ENCODE measurements at places on chromosomes 12 and 14. TPM values are rescaled to one million over a fixed set of nuclear protein-coding genes. Genes with fewer than 3 reads are reported as not detected.

- DNase-seq, result no peak
Measured at GRCh38 chr14:33062476-33062875, 123.8 kb downstream of the NPAS3 start.

PRR4 gene
- polyA plus RNA-seq, result 6.1 TPM

ST8SIA1 gene
- polyA plus RNA-seq, result 4.4 TPM

DNA sequence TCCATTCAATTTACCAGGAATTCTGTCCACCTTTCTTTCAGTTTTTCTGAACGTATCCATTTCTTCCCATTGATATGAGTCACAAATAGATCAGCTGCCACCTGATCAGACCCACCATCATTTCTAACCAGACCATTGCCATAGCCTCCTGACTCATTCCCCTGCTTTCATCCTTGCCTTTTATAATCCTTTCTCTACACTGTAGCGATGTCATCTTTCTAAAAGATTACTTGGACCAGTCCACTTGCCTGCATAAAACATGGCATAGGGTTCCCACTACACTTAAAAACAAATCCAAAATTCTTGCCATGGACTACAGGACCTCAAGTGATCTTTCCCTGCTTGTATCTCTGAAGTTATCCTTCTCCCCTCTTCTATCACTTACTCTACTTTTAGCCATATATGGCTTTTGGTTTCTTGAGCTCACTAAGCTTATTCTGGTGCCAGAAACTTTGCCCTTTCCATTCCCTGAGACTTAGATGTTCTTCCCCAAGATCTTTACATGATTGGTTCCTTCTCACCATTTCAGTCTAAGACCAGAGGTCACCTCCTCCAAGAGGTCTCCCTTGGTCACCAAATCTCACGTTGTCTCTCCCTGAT, 149.5 kb upstream of the KRR1 start:
- DNase-seq, result no peak

B4GALNT1 gene
- polyA plus RNA-seq, result 2.4 TPM

DNA sequence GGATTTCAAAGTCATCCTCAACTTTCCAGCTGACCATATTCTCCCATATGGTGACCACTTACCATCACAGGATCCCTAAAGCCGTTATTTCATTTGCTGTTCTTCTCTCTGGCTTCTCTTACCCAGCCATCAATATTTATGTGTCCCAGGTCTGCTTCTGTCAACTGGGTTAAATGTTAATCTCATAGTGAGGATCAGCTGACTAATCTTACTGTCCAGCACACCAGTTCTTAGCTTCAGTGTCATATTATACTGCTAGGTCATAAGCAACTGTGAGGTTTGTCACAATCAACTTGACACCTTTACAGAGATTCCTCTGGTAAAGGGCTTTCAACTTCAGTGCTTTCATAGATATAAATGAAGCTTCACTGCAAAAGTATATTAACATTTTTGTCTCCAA, 294.4 kb downstream of the DIO2 start:
- DNase-seq, result peak; percentile 37

DNA sequence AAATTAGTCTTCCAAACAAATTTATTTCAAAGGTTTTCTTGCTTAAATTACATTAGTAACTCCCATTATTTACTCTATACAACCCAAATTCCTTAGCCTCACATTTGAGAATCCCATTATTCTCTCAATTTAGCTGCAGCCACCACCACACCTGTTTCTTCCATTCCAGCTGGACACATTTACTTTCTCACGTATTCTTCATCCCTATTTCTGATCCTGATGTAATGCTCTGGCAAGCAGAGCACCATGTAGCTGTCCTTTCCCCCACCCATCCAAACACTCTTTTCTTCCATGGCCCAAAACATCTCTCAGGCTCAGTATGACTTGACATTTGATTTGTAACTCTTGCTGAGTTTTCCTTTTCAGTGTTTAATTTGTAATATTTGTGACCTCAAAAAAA, 240.2 kb upstream of the CLEC14A start:
- no peak for DNase-seq

CIROP gene
- 0.01 TPM for polyA plus RNA-seq

DNA sequence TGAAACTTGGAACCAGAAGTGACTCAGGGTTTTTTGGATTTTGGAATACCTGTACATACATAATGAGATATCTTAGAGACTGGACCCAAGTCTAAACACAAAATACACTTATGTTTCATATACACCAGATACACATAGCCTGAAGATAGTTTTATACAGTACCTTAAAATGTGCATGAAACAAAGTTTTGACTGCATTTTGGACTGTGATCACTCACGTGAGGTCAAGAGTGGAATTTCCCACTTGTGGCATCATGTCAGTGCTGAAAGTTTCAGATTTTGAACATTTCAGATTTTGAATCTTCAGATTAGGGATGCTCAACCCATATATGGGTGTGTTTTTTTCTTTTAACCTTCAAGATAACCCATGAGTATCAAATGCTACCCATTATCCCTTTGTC, 6.6 kb downstream of the SBNO1 start:
- no peak for DNase-seq

TEAD4 gene
- 5.5 TPM for polyA plus RNA-seq

UBR7 gene
- polyA plus RNA-seq, result 19.8 TPM

DNA sequence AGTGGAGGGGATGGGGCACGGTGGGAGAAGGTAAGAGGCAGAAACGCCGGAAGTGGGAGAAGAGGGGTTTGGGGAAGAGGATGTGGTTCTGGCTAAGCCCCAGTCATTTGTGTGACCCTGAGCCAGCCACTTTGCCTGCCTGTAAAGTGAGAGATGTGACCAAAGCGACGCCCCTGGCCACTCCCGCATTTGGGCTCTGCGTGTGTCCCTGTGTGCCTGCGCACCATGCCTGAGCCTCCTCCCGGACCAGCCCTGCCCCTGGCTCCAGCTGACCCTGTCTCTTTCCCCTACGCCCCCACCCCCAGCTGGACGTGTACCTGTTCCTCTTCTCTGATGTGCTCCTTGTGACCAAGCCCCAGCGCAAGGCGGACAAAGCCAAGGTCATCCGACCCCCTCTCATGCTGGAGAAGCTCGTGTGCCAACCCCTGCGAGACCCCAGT, 8.0 kb downstream of the PLEKHG6 start:
- no peak for DNase-seq

DNA sequence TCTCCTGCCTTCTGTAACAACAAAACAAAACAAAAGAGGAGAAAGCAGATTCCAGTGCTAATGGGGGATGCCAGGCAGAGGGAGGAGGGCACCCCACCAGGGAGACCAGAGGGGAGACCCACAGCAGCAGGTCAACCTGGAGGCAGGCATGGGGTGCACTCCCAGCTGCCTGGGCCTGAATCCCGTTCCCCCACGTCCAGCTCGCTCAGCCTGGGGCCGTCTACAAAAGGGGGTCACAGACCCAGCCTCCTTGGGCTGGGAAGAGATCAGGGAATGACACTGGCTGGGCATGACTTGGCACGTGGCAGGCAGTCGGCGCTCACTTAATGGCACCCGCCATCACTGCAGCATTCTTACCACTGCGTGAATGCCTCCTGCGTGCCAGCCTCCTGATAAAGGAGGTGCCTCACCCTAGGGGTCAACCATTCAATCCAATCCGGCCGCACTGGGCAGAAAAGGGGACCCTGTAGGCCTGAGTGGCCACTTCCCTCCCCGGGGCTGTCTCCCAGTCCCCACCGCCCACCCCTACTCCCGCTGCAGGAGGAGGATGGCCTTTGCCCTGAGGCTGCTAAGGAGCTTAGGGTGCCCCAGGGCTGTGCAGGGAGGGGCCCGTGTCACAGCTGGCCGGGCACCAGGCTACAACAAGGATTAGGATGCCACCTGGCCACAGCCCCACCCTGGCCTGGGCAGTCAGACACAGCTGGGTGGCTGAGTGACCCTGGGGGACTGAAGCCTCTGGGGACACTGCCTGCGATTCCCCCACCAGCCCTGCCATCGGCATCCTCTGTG, 87.5 kb downstream of the NCOR2 start:
- DNase-seq, result peak; percentile 53

DNA sequence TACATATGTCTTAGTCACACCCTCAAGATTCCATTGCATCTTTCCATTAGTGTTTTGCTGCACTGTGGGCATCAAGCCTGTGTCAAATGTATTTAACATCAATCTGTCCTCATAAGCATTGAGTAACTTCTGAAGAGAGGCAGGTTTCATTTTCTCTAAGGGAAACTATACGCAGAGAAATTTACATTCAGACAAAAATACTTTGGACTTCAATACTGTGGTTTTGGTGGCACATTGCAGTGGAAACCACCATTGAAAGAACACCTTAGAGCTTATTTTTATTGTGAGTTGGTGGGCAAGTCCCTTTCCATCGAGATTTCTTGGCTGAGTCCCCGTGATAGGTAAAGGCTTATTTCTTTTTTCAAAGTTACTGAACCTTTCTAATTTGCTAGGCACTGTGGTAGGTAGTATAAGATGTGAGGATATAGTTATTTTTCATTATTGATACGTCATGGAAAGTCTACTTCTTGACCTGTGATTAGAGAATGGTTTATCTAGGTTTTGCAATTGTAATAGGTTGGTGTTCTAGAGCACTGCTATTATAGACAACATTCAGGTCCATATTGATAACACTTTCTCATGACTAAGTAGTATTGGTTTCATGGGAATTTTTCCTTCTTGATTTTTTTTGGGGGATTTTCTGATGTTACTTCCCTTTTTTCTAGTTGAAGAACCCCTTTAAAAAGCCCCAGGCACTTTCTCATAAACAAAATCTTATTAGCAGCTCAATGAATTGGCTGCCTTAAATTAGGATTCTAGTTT, 81.9 kb downstream of the CFAP54 start:
- DNase-seq, result no peak

FKBP4 gene
- 60.3 TPM for polyA plus RNA-seq

DNA sequence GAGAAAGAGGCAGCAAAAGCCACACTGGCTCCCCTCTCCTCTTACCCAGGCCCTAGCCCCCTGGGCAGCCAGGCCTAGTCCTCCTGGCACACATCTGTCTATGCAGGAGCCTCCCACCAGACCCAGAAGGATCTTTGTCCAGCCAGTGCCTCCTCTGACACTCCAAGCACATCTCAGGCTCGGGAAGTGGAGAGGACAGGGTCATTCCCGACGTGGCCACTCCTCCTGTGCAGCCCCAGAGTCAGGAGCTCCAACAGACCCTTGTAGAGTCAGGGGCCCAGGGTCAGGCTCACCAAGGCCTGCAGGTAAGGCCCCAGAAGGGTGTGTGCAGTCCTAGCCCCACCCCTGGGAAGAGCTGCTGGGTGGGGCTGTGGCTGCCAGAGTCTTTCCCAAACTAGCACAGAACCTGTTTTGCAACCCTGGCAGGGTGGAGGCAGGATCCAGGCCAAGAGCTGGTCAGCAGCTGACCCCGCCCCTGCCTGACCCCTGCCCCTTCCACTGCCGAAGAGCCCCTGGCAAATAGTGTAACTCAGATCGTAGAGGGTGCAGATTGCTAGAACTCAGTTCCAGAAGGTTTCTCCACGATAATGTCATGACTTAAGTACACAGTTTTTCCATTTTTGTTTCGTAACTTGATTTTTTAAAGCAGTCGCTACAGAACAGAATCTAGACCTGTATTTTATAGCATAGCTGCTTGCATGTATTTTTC, 26.6 kb upstream of the PNMA1 start:
- peak; percentile 87 for DNase-seq

GLIPR1L1 gene
- 0.27 TPM for polyA plus RNA-seq

- DNase-seq, result no peak
Measured at GRCh38 chr14:23464700-23465099, 4.8 kb upstream of the NGDN start.
